ENCODE measurements at places on chromosomes 2 and 18.

- no peak for DNase-seq
These were observed 20.0 kb downstream of the SMC6 start for GRCh38 chr2:17733599-17733998.

GRCh38 chr2:71560638-71561011, 107.3 kb downstream of the DYSF start:
- DNase-seq = no peak

DNA sequence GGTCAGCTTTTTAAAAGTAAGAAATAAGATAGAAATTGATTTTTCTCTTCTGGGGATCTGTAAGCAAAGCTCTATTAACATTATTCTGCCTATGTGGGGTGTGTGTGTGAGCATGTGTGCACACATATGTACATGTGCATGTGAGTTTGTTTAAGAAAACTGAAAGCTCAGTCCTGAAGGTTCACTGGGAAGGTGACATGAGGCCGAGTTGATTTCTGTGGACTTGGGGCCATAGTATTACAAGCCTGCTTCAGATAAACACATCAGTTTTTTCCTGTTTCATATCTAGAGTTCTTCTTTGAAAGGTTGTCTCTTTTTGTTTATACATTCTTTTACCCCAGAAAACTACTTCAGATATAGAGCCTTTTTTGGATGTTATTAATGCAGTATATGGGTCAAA, 83.4 kb downstream of the SERPINB8 start:
- no peak for DNase-seq

DNA sequence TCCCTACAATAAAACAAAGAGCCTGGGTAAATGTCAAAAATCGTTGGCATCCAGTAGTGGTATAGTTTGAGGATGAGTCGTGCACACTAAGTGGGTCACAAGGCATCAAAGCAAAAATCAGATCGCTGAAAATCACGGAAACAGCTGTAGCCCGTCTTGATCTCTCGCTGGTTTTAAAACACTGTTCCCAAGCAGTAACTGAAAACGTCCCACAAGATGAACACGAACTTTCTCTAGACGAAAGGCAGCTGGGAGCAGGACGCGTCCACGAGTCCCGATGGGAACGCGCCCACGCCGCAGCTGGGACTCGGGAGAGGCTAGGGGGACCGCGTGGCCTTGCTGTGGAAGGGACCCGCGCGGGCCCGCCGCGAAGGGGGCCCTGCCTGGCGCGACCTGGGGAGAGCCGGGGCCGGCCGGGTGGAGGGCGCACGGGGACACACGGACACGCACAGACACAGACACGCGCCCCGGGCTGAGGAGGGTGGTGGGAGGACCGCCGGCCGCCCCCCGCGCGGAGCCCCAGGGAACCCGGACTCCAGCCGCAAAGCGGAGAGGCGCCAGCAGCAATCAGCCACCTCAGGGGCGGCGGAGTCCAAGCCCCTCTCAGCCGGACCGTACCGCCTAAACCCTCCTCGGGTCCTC, 651 bp downstream of the STK17B start:
- DNase-seq = no peak

Data from uterus (tissue), 4 donors.